CD14-positive monocyte (primary cell): ENCODE measurements at places on chromosomes 1 and 21.

GRCh38 chr1:9787702-9788101 lies 36.1 kb downstream of the CLSTN1 start:
- peak; percentile 47 for DNase-seq

DNA sequence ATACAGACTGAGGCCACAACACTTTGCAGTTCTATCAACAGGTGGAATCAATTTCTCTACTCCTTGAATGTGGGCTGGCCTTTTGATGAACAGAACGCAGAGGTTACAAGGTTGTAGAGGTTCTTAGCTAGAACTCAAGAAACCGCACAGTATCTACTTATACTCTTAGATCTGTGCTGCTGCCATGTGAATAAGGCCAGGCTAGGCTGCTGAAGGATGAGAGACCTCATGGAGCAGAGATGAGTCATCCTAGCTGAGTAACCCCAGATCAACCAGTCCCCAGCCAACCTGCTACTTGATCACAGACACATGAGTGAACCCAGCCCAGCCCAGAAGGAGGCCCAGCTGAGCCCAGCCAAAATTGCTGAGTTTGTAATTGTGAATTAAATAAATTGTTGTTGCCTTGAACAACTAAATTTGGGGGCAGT lies 35.3 kb upstream of the BCAR3 start:
- DNase-seq, result no peak

DNA sequence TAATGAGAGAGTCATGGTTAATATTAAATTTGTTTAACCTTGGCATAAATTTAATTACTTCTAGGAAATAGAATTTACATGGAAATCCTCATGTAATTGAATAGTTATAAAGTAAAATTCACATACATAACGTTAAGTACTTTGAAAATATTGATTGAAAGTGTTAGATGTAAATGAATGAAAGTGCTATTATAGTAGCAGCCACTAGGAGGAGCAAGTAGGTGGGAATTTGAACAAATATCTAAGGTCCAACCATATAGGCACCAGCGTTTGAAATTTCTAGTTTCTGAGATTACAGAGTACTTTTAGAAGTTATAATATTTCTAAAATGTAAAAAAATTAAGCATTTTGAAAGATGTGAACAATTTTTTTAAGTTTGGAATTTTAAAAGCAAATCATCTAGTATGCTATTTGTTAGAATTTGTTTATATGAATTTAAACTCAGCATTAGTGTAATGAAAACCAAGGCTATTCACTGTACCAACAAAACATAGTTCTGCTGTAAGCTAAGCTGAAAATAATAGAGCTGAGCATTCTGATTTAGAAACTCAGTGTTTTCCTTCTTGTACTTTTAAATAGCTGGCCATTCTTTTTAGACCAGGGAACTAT lies 3.3 kb downstream of the B3GALT2 start:
- DNase-seq, result peak; percentile 48

DNA sequence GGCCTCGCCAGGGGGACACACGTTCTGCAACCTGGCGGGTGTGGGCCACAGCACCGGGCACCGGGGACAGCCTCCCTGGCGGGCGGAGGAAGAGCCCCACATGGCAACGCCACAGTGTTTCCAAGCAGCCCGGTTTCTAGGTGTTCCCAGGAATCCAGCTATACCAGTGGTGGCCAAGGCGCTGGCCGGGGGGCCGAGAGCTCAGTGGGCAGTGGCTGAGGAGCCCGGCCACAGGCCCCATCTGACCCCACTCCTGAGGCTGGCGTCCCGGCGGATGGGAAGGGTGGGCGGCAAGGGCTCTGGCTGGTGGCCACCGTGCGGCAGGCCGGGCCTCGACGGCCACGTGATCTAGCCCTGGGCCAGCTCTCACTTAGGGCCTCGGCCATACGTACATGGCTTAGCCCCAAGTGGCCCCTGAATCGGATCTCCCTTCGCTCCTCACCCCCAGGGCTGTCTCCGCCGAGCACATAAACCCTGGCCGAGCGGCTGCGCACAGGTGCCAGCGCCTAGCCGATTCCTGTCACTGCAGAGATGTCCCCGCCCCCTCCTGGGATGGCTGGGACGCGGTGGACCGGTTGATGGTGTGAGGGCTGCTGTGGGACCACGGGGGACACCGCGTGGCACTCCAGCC lies 68.7 kb downstream of the MORN1 start:
- DNase-seq, result no peak

DNA sequence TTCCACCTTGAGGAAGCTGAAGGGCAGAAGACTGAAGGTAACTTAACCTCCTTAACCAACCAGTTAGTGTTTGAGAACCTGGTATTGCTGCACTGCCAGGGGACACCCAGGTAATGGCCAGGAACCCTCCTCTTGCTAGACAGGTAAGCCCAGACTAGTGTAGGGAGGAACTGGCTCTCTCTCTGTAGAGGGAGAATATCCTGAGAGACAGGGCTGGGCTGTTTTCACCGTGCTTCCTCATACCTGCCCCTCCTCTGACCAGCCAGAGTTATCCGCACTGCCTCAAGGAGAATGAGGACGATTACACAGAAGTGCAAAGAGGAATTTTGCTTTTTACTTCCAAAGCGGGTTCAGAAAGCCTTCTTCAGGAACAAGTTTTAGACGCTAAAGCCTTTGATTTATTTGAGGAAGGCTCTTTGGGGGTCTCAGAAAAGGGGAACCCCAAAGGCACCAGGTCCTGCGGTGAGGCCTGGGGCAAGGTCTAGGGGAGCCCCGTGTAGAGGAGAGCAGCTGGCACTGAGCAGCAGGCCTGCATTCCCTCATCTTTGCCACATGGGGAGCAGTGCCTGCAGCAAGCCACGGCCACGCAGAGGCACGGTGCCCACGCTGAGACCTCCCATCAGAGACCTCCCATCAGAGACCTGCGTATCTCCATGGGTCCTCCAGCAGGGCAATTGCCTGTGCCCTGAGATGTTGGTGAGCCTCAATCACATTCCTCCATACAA lies 13.5 kb downstream of the GNG4 start:
- DNase-seq, result no peak

GRCh38 chr1:202810615-202811295 lies at the start of gene PCAT6:
Gene PCAT6, plus strand, starts transcription at chr1:202810954.
- peak; percentile 93 for DNase-seq

DNA sequence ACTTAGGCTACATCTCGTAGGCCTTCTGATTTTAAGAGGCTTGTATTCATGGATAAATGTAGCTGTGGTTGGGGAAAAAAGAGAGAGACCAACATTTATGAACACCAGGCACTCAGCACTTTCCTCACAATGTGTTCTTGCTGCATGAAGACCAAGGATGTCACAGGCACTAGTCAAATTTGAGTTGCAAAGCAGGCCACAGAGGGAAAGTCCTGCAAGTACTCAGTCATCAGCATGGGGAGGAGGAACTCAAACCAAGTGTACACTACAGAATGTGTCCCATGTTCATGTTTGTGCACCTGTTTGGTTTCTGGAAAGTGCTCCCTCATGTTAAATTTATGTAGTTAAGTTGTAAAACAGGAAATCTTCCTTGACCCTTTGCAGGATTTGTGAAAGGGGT lies 8.7 kb upstream of the MAP3K7CL start:
- DNase-seq, result no peak

GRCh38 chr1:229885568-229886495 lies 181.2 kb upstream of the GALNT2 start:
- no peak for DNase-seq

DNA sequence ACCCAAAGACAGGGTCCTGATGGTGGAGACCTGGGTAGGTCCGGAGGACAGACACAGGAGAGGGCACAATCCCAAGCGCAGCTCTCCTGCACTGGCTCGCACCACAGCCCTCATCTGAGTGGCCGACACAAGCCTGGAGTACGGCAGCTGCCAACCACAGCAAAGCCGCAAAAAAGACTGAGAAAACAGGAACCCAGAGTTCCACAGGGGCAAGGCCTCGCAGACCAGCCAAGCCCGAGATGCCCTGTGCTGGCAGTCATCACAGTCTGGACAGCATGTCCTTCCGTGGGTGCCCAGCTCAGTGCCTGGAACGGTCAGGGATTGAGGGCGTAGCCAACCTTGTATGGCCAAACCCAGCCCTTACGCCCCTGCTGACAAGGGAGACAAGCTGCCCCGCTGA lies 11.4 kb downstream of the ZBTB48 start:
- DNase-seq, result peak; percentile 45

GRCh38 chr1:72241397-72241796 lies 40.9 kb downstream of the NEGR1 start:
- no peak for DNase-seq

- peak; percentile 85 for DNase-seq
These were observed 17.9 kb downstream of the MTX1 start for GRCh38 chr1:155226188-155226909.

DNA sequence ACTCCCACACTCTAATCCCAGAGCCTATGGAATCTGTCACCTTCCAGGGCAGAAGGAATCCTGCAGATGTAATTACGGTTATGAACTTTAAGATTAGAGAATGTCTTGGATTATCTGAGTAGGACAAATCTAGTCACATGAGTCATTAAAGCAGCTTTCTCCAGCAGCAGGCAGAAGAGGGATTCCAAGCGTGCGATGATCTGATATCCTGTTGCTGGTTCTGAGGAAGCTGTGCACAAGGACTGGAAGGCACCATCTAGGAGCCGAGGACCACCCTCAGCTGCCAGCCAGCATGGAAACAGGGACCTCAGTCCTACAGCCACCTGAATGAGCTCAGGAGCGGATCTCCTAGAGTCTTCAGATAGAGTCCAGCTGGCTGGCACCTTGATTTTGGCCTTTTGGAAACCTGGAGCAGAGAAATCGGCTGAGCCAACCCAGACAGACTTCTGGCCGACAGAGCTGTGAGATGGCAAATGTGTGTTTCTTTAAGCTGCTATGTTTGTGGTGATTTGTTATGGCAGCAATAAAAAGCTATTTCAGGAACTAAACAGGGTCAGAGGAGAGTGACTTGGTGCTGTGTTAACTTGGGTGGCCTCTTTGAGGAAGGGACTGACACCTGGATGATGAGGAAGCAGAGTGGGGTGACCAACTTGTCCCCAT lies 34.5 kb downstream of the LRRN2 start:
- DNase-seq, result no peak
